NCI-H187 treated with DMSO at 0.1 percent for 48 hours (cell line): ENCODE measurements at places on chromosomes 1 and 21.

GRCh38 chr21:43768868-43769167 lies 7.3 kb downstream of the CSTB start:
- no peak for DNase-seq

GRCh38 chr1:94727846-94728715 lies 92.1 kb upstream of the SLC44A3 start:
- no peak for DNase-seq

- DNase-seq: no peak
Measured at GRCh38 chr1:156842618-156843300, 16.2 kb downstream of the INSRR start.

GRCh38 chr1:232650845-232651244 lies 20.9 kb upstream of the SIPA1L2 start:
- no peak for DNase-seq

GRCh38 chr1:53614231-53615021 lies 124.5 kb downstream of the GLIS1 start:
- no peak for DNase-seq

DNA sequence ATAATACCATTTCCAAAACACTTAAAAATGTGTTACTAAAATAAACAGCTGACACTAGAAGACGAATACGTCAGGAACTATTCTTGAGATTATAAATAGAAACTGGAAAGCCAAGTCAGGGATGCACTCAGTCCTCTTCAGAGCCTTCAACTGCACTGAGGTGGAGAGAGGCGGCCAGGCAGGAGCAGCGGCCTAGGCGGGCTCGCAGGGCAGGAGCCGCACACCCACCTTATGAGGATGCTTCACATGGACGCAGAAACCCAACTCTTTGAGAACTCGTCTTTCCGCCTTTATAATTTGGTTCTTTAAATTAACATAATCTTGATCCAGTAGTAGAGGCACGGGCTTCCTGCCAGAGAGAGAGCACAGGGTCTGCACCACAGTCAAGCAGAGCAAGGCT lies 4.0 kb downstream of the CCNL2 start:
- DNase-seq: no peak

DNA sequence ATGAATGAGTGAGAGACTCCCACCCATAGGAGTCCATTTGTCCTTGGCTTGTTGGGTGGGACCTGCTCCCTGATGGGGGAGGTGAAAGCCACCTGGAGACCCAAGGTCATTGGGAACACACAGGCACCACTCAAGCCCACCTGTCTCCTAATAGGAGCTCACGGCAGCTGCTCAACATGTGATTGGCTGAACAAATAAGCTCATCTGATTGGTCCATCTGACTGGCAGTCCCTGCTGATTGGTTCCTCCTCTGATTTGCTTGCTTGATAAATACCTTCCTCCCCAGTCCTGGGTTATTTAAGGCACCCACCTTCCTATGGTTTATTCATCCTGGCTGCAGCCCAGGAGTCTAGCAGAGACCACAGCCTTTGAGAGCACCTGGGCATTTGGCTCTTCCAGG lies 502.9 kb downstream of the PTPRU start:
- no peak for DNase-seq

DNA sequence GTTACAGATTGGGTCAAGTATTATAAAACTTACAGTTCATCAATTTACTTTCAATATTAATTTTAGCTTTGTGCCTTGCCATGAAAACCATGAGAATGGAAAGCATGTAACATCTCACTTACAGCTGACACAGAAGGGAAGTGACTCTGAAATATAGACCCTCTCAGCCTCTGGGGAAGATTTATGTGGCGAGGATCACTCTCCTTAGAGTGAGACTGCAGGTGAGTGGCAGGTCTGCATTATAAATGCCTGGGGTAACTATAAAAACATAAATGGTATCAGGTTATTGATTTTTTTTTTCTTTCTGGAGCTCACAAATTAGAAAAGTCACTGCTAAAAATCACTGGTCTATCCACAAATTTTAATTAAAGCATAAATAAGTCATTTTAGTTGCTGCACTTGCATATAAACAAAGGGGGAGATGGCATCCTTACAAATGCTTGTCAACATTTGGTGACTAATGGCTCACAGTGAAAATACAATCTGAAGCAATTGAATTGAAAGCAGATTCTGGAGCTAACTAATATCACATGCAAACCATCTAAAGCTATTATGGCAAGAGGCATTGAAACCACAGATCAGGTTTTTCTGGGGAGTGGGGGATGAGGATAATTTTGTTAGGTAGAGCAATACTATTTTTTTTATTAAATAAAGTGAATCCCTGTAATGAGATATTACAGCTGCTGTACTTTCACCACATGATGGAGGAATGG lies 200.9 kb downstream of the TM2D1 start:
- DNase-seq: no peak

DNA sequence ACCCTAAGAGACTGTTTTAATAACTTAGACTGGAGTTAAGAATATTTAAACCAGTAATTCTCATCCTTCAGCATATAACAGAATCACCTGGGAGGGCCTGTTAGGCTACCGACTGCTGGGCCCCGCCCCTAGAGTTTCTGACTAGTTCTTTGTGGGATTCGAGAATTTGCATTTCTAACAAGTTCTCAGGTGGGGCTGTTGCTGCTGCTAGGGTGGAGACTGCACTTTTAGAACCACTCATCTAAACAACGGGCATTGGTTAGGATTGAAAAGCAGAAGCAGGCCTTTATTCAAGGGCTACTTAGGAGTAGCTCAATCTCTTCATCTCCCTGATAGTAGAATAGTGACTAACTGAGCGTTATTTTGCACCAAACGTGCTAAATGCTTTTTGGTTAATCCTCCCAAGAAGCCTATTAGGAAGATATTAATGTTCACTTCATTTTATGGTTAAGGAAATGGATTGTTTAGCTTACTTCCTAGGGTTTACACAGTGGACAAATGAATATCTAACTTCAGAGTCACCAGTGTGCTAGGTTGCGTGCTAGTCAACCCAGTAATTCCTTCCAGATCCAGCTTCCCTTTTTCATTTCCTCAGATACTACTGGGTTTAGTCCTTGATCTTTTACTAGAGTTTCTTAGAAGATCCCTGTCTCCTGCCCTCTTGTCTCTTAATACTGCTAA lies 31.1 kb upstream of the UAP1 start:
- no peak for DNase-seq

DNA sequence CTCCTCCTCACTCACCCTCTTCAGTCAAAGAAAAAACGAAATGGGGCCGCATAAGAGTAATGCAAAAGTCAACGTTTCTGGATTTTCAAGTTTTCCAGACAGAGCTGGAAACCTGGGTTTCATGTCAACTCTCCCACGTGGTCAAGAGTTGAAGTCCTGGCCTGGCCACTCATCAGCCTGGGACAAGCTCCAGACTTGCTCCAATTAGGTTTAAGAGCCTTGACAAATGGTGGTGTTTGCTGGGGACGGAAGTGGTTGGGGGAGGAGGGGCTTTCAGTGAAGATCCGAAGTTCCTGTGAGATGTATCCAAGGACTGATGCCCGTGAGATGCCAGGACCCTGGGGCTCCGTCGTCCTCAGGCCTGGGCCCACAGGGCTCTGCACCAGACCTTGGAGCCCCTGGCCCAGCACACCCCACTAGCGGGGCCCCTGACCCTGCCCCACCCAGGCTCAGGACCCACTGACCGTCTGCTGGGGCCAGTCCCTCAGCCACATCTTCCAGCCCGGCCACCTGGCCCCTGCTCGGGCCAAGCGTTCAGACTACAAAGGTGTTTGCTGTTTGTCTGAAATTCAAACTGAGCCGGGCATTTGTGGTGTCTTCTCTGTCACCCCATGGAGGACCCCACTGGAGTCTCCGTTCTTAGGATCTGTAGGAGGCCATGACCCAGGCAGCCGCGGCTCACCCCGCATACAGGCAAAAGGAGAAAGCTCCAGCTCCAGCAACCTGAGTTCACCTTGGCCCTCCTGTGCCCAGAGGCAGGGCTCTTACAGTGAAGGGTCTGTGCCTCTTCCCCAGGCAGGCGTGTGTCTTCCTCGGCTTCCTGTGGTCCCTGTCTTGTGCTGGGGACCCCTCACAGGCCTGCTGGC lies 53.3 kb downstream of the SIK1 start:
- DNase-seq: no peak

- no peak for DNase-seq
Measured at GRCh38 chr1:206693029-206693428, 8.3 kb downstream of the MAPKAPK2 start.

- DNase-seq: no peak
Measured at GRCh38 chr1:153774026-153774595, 1.1 kb upstream of the SLC27A3 start.

GRCh38 chr1:224251741-224252146 lies 68.7 kb downstream of the DEGS1 start:
- DNase-seq: no peak

DNA sequence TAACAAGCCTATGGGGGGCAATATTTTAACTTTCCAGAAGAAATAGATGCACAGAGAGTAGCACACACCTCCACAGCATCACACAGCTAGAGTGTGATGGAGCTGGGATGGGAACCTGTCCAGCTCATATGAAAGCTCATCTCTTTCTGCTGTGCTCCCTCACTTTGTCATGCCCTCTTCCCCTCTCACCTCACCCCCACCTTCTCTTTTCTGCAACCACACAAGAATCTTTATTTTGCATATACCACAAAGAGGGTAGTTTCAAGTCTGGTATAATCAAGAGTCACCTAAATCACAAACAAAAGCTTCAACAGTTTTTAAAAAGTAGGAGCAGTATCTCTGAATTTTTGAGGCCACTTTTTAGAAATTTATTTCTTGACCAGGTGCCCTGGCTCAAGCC lies 22.6 kb downstream of the FOXD2 start:
- DNase-seq: no peak

- no peak for DNase-seq
Measured at GRCh38 chr1:227739636-227740035, 4.4 kb downstream of the SNAP47 start.

- no peak for DNase-seq
Measured at GRCh38 chr1:53368314-53369033, 40.6 kb upstream of the LRP8 start.

DNA sequence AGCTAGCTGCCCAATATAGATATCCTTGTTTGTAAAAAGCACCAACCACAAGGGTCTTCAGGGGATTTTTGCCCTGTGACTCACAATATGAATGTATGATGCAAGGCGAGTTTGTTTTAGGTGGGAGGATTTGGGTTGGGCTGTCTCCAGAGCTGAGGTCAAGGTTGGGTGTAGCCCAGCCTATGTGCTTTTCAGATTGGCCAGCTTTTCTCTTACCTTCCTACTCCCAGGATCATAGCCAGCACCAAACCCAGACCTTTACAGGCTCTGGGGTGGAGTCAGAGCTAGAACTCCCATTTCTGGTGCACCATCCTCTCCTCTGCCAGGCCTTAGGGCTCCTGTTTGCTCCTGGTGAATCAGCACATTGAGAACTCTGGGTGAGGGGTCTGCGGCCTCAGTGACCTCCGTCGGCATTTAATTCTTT lies 55.6 kb upstream of the GCLM start:
- DNase-seq: no peak

DNA sequence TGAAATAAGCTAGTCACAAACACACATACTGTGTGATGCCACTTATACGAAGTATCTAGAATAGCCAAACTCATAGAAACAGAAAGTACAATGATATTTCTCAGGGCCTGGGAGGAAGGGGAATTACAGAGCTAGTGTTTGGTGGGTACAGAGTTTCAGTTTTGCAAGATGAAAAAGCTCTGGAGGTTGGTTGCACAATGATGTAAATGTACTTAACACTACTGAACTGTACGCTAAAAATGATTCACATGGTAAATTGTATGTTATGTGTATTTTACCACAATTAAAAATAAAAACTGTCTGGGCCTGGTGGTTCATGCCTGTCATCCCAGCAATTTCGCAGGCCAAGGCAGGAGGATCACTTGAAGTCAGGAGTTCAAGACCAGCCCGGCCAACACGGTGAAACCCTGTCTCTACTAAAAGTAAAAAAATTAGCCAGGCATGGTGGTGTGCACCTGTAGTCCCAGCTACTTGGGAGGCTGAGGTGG lies 15.3 kb upstream of the FHAD1 start:
- DNase-seq: no peak

DNA sequence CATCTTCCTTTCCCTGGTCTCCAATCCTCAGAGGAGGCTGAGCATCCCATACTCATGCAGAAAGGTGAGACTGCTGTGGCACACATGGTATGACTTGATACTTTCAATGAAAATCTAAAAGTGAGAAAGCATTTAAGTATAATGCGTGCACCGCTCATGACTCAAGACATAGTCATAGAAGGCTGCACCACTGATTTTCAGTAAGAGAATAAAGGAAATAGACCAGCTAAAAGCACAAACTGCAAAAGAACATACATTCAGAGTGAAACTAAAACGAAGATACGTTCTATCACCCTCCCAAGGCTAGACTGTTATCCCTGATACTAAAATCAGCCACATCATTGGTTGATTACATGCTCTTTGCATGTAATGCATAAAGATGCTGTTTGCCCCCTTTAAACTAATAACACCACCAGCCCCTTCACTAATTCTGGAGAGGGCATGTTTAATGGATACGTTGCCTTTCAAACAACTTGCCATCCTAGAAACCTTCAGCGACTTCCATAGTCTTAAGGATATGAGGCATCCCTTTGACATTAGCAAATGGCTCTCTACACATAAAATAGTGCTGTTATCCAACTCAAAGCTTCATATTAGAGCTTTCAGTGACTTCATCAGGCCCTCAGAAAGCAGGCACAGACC lies 2.1 kb downstream of the PLD5 start:
- no peak for DNase-seq
